NCI-H187 (cell line): ENCODE measurements at places on chromosomes 12 and 14.

- DNase-seq: no peak
Measured at GRCh38 chr12:128205758-128206157, 61.2 kb upstream of the TMEM132C start.

- no peak for DNase-seq
Measured at GRCh38 chr12:27337376-27337775, 4.7 kb downstream of the BMAL2 start.

DNA sequence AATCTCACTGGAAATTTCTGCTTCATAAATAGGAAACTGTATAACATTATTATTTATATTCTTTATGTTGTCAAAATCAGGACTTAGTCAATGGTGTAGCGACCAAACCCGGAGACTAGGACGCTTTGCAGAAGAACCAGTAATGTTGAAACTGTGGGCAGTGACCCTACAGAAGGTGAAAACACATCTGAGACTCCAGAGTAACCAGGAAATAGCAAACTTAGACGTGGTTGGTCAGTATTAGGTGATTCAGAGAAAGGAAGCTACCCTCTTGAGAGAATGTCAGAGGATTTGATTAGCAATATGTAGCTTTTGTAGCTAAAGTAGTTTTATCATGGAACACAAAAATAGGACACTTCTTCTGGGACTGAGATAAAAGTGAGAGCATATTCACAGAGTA, 381.9 kb downstream of the SLC16A7 start:
- DNase-seq: no peak

GRCh38 chr12:128863957-128864356, 10.7 kb downstream of the GLT1D1 start:
- no peak for DNase-seq

DNA sequence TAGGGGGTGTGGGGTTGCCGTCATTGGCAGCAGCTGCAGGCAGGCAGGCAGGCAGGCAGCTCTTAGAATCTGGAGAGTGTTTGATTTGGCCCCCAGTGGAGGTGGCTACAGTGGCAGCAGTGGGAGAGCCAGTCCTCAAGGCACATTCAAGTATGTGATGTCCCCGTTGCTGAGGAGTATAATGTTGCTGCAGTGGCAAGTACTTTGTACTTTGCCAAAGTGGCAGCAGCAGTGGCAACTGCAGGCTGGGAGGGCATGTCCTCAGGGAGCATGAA, 147.1 kb downstream of the PAPOLA start:
- no peak for DNase-seq

GRCh38 chr12:33116284-33116683, 219.7 kb upstream of the PKP2 start:
- no peak for DNase-seq

DNA sequence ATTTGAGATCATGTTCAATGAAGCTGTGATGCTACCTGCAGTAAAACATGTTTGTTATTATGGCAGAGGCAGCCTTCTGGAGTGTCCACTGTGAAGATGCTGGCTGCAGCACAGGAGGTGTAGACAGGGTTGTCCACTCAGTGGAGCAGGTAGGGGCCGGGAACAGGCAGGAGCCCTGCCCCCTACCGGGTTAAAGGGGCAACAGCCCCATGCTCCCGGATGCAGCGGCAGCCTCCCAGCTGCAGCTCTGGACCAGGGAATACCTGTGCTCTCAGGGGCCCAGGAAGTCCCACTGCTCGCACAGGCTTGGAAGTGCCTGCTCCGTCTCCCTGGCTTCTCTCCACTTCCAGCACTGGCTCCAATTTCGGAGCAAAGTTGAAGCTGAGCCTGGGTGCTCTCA, 401.6 kb downstream of the FOXG1 start:
- no peak for DNase-seq

DNA sequence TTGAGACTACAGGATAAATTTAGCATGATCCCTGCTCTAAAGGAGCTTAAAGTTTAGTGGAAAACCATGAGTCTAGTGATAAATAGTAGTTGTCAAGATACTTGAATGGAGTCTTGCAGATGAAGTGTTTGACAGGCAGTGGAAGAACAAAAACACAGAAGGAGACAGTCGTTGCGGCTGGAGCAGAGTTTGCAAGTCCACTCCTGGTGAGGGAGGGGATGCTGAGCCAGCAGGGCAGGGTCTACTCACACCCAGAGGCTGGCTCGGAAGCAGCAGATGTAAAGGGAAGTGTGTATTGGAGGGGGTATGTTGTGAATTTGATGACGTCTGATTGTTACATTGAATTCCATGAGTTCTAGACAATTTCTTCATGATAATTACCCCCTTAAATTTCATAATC, 61.3 kb downstream of the TRAF3 start:
- no peak for DNase-seq

- no peak for DNase-seq
Measured at GRCh38 chr14:93954900-93955849, 21.2 kb downstream of the ASB2 start.

- no peak for DNase-seq
Measured at GRCh38 chr14:54138024-54138353, 181.4 kb upstream of the BMP4 start.

DNA sequence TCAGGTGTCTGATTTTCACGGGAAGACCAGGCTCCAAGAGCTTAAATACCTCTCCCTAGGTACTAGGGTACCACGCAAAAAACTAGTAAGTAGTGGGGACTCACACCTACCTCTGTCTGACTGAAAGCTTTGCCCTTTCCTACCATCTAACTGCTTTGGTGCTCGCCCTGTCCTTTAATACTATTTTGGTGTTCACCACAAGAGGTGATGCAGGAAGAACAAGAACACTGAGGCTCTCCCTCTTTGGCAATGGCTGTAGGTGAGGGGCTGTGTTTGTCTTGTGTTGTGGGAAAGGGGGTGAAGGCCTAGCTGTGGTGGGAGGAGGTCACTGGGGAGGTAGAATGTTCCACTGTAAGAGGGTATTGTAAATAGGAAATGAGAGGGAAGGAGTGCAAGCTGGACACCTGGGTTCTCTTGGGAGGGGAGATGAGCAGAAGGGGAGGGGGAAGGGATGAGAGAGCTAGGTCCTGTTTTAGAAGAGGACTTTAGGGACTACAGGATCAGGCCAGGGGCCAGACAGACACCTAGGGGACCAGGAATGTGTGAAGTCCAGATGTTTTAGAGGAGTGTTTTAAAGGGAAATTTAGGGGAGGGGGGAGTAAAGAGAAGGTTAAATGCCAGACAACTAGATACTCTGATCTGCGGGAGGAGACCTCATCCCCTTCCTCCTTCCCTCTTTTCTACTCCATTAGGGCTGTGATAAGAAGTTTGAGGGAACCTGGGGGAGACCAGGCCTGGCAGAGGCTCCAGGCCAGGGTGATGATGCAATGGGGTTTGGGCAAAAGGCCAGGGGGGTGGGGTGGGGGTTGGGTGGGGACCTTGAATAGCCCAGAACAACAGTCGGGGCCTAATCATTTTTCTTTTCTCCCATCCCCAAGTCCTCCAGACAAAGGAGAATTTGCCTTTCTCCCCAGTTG, 2.1 kb downstream of the ITGA5 start:
- no peak for DNase-seq

DNA sequence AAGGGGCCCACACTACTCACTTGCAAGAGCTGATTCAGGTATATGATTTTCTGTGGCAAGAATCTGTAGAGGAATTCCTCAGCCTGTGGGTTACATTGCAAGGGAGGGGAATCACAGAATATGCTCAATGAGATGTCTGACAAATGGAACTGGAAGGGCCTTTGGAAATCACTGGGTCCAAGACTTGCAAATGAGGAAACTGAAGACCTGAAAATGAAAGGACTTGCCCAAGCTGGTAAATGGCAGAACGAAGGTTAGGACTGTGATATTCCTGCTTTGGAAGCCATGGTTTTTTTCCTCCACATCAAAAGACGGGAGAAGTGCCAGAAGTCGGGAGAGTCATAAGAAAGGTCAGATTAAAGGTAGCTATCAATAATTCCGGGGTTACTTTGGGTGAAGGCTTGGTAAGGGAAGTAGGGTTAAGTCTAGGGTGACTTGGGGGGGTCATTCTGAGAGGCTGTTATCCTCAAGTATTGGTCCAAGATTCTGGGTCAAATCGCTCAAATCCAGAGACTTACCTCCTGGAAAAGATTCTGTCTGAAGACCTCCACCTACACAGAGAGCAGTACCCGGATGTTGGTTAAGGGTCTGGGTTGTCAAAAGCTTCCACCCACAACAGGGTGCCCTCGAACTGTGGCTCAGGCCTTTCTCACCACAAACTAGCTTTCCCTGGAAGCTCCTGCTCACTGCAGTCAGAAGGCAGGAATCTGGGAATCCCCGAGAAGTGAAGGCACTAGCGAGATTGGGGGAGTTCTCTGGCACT, 539 bp downstream of the PSME2 start:
- DNase-seq: peak; percentile 87

GRCh38 chr12:114697741-114698565, 14.0 kb upstream of the TBX3 start:
- no peak for DNase-seq

DNA sequence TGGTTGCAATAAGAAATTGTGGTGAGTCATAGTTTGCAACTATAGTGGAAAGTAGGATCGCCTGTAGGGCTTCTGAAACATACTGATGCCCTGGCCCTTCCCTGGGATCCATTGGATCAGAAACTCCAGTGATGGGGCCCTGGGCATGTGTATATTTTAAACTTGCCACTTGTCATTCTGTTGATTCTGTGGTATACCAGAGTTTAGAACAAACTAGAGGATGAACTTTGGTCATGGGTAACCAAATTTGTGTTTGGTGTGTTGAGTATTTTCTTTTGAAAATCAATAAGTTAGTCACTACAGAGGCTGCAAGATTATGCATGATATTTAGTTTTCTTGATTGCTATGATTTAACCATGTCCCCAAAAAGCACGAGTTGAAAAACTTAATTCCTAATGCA, 142.2 kb downstream of the SLC15A5 start:
- no peak for DNase-seq

GRCh38 chr14:89184952-89185351, 232.1 kb downstream of the FOXN3 start:
- no peak for DNase-seq

- DNase-seq: peak; percentile 41
Measured at GRCh38 chr14:42872786-42873185, 1266.1 kb downstream of the LRFN5 start.

DNA sequence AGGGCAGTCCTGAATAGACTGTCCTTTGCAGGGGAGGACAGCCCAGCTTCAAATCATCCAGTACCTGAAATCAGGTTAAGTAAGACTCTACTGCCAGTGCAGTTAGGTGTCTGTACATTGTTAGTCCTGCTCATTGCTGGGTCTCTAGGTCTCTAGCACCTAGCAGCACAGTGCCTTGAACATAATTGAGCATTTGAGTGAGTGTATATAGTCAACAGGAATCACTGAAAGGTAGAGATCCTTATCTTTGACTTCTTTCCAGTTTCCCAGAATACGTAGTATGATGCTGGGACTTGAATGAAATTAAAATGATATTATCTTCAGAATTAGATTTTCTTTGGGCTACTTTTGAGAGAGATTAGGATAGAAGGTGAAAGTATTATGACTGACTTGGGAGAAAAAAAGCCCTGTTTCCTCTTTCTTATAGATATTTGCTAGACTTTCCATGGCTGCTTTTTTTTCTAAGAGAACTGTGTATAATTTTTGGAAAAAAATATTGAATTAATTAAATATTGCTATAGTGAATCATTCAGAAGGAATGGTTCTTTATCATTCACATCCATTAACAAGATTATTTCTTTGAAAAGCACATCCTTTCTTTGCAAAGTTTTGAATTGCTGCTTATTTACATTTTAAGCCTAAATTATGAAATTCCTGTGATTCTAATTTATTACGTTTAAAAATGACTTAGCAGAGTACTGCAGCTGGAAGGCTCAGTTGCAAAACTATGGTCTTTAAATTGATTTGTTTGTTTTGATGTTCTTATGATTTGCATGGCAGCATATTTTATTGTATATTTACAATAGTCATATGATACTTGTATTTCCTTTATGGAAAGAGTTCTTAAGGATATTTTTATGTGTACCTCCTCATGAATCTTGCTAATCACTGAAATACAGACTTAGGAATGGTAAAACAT, 51.6 kb downstream of the PPP4R4 start:
- no peak for DNase-seq

DNA sequence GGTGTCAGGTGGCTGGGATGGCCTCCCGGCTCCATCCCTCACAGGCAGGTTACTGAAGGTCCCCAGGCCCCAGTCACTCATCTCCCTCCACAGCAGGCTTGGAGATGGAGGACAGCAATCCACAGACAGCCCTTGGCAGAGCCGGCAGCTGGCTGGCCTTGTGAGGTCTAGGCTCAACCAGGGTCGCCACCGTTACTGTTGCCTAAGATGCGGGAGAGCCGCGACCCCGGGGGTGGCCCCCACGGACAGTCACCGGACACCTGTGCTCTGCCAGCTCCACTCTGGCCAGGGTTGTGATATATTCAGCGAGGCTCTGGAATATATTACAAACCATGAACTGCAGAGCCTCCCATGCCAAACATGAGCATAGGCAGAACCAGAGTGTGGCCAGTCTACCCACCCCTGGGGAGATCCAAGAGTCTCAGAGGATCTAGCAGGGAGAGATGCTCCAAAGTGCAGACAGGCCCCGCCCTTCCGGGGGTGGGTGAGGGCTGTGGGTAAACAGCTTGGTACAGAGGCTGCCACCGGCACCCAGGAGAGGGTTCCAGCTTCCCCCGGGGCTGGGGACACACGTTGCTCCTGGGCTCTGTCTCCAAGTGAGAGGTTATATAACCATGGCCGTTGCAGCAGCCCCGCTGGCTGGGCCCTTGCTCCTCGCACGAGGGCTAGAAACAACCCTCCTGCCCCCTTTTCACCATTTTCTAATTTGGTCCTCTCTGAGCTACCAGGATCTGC, 55.9 kb upstream of the DIO3 start:
- DNase-seq: no peak

DNA sequence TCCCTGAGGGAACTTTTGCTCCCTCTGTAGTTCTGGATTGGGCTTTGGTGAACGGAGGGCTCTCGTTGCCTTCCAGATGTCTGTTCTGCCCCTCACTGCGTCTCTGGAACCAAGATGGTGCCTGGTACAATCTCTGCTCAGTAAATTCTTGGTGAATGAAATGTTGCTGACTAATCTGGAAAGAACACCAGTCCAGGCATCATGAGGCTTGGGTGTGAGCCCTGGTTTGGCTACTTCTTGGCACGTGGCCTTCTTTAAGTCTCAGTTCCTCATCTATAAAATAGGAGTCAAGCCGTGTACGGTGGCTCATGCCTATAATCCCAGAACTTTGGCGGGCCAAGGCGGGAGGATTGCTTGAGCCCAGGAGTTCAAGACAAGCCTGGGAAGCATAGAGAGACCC, 4.3 kb downstream of the HHIPL1 start:
- DNase-seq: no peak

DNA sequence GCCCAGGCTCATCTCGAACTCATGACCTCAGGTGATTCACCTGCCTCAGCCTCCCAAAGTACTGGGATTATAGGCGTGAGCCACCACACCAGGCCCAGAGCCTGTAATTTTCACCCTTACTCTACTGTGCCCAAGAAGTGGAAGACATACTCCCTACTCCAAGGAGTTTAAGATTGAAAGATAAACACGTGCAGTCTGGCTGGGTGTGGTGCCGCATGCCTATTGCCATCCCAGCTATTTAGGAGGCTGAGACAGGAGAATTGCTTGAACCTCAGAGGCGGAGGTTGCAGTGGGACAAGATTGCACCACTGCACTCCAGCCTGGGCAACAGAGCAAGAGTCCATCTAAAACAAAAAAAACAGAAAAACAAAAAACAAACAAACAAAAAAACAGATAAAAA, 90.0 kb downstream of the NINJ2 start:
- DNase-seq: no peak
